ENCODE measurements at places on chromosomes 2 and 18.

DNA sequence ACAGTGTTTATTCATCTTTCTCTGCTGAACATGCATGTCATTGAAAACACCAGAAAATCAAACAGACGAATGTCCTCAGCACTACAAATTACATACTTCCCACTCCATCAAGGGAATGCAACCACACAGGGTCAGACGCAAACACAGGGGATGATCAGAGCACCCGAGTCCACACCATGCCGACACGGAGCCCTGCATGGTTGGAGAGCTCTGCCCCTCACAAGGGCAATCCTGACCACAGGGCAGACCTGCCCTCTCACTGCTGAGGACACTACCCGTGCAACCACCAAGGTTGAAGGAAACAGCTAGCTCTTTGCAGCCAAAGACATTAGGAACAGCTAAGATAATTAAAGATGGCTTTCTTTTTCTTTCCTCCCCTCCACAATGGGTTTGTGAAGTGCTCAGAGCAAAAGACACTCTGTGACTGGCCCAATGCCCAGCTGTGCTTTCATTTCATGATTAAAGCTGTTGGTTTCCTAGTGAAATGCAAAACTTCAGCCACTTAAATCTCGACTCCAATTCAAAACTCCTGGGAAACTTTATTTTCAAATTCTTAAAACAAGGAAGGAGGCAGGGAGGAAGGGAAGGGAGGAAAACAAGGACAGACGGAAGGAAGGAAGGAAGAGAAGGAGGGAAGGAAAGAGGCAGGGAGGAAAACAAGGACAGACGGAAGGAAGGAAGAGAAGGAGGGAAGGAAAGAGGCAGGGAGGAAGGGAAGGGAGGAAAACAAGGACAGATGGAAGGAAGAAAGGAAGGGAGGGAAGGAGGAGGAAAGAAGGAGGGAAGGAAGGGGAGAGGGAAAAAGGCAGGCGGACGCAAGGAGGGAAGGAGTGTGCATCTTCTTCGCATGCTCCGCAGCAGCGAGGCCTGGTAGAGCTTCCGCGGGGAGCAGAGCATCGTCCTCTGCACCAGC, 65.8 kb downstream of the NDUFA10 start:
- DNase-seq = no peak

- DNase-seq = no peak
Measured at GRCh38 chr18:42578792-42579191, 536.7 kb downstream of the RIT2 start.

GRCh38 chr2:65393743-65394422, 38.5 kb downstream of the SPRED2 start:
- no peak for DNase-seq

GRCh38 chr2:20456636-20457426, 10.0 kb downstream of the RHOB start:
- DNase-seq = peak; percentile 12

GRCh38 chr2:165645930-165646831, 147.9 kb downstream of the GALNT3 start:
- DNase-seq = no peak

All from vagina (tissue), 2 donors.